ENCODE measurements at places on chromosomes 1 and 21. TPM values are rescaled to one million over a fixed set of nuclear protein-coding genes. Genes with fewer than 3 reads are reported as not detected.

The USH2A gene
- total RNA-seq = not detected

The IL23R gene
- not detected for total RNA-seq

The RAB4A gene
- total RNA-seq = 54.7 TPM

The SYTL1 gene
- total RNA-seq = 0.63 TPM

The PRR9 gene
- total RNA-seq = 0.05 TPM

The MGST3 gene
- total RNA-seq = 233 TPM

The LRRC38 gene
- total RNA-seq = 0.11 TPM

The TTC39A gene
- 2.9 TPM for total RNA-seq

The CDA gene
- total RNA-seq = 43.7 TPM

The SLC6A17 gene
- 5.6 TPM for total RNA-seq

The FMO2 gene
- total RNA-seq = not detected

The NBPF10 gene
- total RNA-seq = 0.92 TPM

The LRRN2 gene
- total RNA-seq = 13.3 TPM

The TNFRSF9 gene
- 1.8 TPM for total RNA-seq

The MAP3K21 gene
- total RNA-seq = 9.2 TPM

The NR5A2 gene
- 4.4 TPM for total RNA-seq

The PLA2G4A gene
- total RNA-seq = 7.6 TPM

Data from A549 treated with AZD2906 at 1 μM for 4 hours (cell line).